Effector CD4-positive, alpha-beta T cell (primary cell): ENCODE measurements at places on chromosomes 6 and 20.

DNA sequence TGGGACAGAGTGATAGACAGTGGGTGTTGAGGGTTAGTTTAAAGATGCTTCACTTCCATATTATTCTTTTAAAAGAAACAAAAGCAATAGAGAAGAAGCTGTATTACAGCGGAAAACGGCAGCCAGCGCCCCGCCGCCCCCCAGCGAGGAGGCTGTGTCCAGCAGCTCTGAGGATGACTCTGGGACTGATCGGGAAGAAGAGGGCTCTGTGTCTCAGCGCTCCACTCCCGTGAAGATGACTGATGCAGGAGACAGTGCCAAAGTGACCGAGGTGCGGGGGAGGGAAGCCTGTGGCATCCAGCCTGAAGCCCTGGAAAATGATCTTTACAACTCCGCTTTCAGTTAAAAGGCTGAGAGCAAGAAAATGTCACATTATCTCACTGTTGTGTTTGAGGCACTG, 100.2 kb downstream of the FIG4 start:
- DNase-seq: no peak

DNA sequence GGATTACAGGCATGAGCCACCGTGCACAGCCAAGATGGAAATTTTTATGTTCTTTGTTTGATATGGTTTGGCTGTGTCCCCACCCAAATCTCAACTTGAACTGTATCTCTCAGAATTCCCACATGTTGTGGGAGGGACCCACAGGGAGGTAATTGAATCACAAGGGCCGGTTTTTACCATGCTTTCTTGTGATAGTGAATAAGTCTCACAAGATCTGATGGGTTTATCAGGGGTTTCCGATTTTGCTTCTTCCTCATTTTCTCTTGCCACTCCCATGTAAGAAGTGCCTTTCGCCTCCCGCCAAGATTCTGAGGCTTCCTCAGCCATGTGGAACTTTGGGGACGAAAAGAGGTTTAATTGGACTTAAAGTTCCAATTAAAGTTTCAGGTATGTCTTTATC, 14.6 kb downstream of the EEF1A1 start:
- DNase-seq: no peak

GRCh38 chr6:125279961-125280360, 21.8 kb downstream of the HDDC2 start:
- DNase-seq: no peak

- no peak for DNase-seq
These were observed 291.7 kb downstream of the SLC35F1 start for GRCh38 chr6:118198746-118199145.

GRCh38 chr6:139313784-139314545, 22.2 kb upstream of the TXLNB start:
- DNase-seq: no peak

DNA sequence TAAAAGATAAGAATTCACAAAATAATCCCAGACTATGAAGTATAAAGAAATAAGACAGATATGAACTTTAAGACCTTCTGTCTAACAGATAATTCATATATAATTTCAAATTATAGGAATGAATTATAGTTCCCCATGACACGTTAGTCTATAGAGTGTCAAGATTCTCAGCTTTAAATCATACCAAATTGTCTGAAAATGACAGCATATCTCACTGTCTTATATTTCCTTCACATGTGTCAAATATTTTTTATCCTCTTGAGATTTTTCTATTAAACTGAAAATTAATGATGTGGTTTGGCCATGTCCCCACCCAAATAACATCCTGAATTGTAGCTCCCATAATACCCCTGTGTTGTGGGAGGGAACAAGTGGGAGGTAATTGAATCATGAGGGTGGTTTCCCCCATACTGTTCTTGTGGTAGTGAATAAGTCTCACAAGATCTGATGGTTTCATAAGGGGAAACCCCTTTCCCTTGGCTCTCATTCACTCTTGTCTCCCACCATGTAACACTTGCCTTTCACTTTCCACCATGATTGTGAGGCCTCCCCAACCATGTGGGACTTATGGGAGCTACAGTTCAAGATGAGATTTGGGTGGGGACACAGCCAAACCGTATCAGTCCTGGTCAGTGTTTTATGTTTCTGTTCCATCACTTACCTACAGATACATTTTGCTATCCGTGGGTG, 825.3 kb upstream of the GJE1 start:
- DNase-seq: no peak

DNA sequence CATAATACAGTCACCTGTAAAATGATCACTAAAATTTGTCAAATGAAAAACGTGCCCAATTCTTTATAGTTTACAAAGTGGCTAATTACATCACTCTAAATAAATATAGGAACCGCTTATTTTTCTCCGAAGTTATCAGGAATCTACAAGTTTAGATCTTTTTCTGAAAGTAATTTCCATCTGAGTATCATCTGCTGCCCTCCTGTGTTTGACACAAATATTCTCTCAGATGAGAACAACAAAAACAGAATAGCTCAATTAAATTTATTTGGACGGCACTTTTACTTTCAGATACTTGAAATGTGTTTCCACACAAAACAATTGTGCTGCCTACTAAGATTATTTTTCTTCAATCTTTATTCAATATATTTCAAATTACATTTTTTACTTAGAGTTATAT, 5.0 kb downstream of the SF3B5 start:
- DNase-seq: no peak

GRCh38 chr6:13924949-13925881, at the start of gene RNF182:
Gene RNF182 (plus strand): TSS chr6:13924952. CDS start chr6:13977120, 52,168 bp downstream.
- no peak for DNase-seq

- DNase-seq: peak; percentile 87
These were observed at the start of gene SRSF6 for GRCh38 chr20:43457640-43458421. Gene SRSF6 (plus strand): TSS chr20:43457896. CDS start chr20:43458034, 138 bp downstream.

GRCh38 chr20:49868964-49869363, 46.4 kb downstream of the SPATA2 start:
- DNase-seq: no peak

DNA sequence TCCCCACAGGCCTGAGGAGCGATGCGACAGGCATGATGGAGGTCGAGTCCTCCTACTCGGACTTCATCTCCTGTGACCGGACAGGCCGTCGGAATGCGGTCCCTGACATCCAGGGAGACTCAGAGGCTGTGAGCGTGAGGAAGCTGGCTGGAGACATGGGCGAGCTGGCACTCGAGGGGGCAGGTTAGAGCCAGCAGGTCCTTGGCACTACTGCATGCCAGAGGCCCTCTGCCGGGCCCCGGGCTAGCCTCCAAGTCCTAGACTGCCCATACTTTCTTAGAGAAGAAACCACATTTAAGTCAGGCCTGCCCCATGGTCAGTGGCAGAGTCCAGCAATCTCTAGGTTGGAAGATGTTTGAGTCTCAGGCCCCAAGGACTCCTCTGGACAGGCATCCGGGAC, 32.1 kb downstream of the PKIG start:
- DNase-seq: no peak

- DNase-seq: no peak
These were observed 504.5 kb downstream of the CD83 start for GRCh38 chr6:14622085-14622484.

GRCh38 chr20:25676164-25676809, 20.4 kb downstream of the ZNF337 start:
- DNase-seq: no peak

GRCh38 chr6:154590756-154591155, 80.3 kb upstream of the CNKSR3 start:
- no peak for DNase-seq

- DNase-seq: no peak
These were observed 126.8 kb downstream of the HIVEP1 start for GRCh38 chr6:12138936-12139335.

GRCh38 chr6:73394577-73395354, at the start of gene DDX43:
Gene DDX43 (plus strand): TSS chr6:73394828. CDS start chr6:73394906, 78 bp downstream.
- peak; percentile 2 for DNase-seq

GRCh38 chr6:88166493-88167351, 575 bp upstream of the CNR1 start:
- no peak for DNase-seq

DNA sequence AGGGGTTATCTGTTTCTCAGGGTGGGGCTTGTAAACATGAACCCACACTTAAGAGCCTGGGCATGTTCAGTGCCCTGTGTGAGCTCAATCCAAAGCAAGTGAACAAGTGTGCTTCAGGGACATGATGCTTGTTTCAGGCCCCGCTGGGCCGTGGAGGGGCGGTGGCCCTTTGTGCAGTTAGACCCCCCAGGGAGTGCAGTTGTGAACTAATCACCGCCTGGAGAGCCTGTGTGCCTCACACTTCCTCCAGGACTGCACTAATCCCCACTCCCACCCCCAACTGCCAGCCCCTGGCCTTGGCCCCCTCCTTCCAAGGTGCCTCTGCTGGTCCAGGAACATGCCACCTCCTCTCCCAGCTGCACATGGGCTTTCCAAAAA, 58.1 kb downstream of the RREB1 start:
- DNase-seq: no peak

DNA sequence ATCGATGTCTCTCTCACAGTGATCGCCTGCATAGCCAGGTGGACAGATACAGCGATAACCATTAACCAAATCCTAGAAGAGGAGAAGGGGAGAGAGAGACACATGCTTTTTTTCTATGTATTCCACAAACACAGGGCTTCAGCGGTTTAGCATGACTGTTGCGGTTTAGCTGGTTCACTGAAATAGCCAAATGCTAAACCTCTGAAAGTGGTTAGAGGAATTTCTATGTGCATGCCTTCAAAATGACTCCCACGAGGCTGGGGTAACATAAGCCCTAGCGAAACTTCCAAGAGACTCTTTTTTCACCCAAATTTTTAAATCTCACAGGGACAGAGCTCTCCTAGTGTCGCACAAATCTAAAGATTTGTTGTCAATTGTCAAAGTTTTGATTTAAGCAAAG, 25.1 kb downstream of the JAG1 start:
- no peak for DNase-seq

GRCh38 chr6:136103763-136104311, 146.3 kb downstream of the MTFR2 start:
- no peak for DNase-seq

DNA sequence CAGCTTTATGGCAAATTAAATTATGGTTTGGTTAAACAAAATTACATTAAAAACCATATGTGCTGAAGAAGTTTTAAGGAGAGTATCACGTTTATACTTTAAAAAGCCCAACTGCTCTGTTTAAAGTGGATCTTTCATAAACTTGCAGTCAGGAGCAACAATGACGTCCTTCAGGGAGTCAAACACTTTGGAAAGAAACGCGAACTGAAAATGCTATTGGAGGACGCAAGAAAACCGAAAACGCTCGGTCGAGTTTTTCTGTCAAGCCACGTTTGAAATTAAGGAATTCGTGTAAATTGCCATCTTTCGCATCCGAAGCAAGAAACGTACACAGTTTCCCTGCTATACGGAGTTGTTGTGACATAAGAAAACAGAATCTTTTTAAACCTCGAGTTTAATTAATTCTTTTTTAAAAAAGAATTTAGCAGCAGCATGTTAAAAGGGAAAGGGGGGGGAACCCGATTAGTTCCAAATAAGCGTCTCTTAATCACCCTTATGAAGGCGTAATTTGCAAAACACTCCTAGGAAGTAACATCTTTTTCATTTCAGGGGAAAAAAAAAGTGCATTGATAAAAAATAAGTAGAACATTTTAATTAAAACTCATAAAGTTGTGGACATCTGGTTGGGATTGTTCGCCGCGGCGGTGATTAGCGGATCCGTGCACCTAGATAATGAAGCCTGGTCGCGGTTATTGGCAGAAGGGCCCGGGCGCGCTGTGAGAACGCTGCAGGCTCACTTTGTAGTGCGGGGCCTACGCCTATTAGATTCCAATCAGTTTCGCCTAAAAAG, 295.4 kb downstream of the TFAP2C start:
- DNase-seq: no peak

DNA sequence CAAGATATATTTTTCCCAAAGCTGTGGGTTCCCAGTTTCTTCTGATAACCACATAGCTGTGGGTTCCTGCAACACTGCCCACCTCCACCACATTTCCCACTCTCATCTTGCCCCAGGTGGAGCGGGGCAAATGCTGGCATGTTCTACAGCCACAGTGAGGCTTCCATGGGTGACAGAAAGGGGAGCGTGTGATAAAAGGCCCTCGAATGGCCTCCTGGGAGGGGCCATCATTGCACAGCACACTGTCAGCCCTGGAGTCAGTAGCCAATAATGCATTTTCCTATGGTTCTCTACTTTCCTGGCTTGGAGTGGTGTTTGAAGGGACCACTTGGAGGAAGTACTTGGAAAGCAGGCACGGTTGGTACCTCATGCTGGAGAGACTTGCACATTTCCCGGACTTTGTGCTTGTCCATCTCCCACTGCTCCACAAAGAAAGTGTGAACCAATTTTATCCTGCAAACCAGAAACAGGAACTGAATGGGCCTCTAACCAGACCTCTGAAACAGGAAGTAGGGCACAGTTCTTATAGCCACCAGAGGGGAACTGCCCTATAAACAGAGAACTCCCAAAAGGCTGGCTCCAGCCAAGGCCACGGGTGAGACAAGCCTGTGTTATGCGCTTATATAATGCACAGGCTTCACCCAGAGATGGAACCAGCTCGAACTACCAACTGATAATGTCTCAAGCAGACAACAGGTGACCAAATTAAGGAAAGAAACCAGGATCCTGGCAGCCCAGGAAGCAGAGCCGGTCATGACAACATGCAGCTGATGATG, 8.6 kb downstream of the MAP3K5 start:
- DNase-seq: no peak

GRCh38 chr6:143232849-143233248, 172.2 kb downstream of the AIG1 start:
- no peak for DNase-seq

DNA sequence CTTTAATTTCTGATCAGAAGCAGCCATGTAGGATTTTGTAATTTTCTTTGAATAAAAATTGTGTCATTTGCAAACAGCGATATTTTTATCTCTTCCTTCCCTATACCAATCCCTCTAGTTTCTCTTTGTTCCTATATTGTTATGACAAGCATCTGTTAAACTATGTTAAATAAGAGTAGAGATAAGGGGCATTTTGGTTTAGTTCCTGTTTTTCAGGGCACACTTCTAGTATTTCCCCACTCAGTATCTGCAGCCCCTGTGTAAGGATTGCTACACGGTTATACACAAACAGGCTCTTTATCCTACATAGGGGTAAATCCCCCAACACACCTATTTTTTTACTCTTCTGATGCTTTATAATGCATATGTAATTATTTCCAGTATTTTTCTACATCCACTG, 42.1 kb downstream of the TRERF1 start:
- DNase-seq: no peak

DNA sequence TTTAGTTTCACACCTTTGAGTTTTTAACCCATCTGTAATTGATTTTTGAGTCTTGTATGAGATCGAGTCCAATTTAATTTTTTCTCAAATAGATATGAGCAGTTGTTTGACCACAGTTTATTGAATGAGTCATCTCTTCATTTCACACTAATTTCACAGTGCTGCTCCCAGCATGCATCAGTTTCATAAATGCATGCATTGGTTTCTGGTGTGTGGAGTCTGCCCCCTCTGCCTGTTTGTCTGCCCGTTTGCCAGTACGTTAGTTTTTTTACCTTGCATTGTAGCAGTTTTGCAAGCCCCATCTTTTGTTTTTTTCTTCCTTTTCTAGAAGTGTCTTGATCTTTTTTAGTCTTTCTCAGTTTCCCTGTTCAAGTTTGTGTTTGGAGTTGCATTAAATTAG, 11.9 kb downstream of the SLX4IP start:
- peak; percentile 30 for DNase-seq

- no peak for DNase-seq
These were observed 96.7 kb downstream of the TOX2 start for GRCh38 chr20:44011251-44011940.
